ENCODE measurements at places on chromosomes 1 and 21. TPM values are rescaled to one million over a fixed set of nuclear protein-coding genes. Genes with fewer than 3 reads are reported as not detected.

GRCh38 chr1:55504306-55504731, 289.2 kb upstream of the USP24 start:
- no peak for DNase-seq

DNA sequence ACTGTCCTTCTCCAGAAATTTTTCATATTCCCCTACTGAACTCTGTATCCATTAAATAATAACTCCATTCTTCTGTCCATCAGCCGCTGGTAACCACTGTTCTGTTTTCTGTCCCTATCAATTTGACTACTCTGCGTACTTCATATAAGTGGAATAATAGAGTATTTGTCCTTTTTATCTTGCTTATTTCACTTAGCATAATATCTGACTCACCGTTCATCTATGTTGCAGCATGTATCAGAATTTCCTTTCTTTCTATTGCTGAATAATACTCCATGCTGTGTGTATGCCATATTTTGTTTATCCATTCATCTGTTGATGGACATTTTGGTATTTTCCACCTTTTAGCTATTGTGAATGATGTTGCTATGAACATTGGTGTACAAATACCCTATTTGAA, 71.9 kb downstream of the CEP350 start:
- DNase-seq: no peak

GRCh38 chr1:59926381-59927123, at the start of gene CYP2J2:
TSS of gene CYP2J2 (minus strand) at chr1:59926773. CDS start at chr1:59926746, 27 bp downstream.
- no peak for DNase-seq

CR2 gene
- not detected for total RNA-seq

PKP1 gene
- total RNA-seq: 11.6 TPM
